Activated CD4-positive, alpha-beta T cell treated with anti-CD3 and anti-CD28 coated beads, Interleukin-10, Interleukin-2, amounts not matched to agents 100 ng/mL and 50 ng/mL, durations not matched to agents 16 hours and 8 hours (primary cell): ENCODE measurements at places on chromosomes 4 and X.

- no peak for DNase-seq
Observed at GRCh38 chrX:115560211-115560977, 580 bp upstream of the PLS3 start.

GRCh38 chr4:109801895-109802319 is at the start of gene CFI:
Gene CFI (minus strand): TSS chr4:109801999. CDS start chr4:109801971, 28 bp downstream.
- DNase-seq = no peak

DNA sequence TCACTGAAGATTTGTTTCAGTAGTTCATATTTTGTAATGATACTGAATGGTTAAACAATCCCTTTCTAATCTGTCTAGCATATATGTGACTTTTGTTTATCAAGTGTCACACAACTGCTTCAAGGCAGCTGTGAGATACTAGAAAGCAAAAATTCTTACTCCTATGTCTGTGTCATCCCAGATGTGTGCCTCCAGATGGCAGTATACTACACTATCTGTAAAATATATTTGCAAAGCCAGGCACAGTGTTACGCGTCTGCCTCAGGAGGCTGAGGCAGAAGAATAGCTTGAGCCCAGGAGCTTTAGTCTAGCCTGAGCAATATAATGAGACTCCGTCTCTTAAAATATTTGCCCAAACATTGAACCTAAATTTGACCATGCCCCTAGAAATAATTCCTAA is 4.0 kb downstream of the NUDT10 start:
- peak; percentile 51 for DNase-seq

DNA sequence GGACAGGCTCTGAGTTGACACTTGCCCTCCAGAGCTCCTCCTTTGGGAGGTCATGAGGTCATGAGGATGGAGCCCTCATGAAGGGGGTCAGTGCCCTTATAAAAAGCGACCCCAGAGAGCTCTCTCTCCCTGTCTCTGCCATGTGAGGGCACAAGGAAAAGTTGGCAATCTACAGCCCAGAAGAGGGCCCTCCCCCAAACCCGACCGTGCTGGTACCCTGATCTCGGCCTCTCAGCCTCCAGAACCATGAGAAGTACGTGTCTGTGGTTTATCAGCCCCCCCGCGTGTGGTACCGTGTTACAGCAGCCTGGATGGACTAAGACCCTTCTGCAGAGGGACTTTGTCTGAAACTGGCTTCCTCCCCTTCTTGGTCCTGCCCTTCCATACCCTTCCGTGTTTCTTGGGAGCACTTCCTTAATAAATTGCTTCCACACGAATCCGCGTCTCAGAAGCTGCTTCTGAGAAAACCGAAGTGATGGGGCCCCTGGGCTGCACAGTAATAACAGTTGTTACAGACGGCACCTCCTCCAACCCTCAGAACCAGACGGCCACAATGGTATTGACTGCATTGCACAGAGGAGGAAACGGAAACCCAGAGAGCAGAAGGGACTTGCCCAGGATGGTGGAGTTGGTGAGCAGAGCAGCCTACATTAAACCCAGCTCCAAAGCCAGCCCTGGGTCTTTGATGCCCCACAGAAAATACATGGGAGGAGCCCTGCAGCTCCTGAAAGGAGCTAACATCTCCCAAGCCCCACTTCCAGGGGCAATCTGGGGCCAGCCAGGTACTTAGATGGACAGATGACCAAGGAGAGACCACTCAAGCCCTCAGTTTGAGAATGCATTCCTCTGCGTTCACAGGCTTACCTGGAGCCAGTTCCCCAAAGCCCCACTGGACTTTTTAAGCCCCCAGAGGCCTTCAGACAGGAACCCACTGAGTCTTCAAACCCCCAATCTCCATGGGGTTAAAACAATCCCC is 242.7 kb downstream of the BCOR start:
- DNase-seq = peak; percentile 96

DNA sequence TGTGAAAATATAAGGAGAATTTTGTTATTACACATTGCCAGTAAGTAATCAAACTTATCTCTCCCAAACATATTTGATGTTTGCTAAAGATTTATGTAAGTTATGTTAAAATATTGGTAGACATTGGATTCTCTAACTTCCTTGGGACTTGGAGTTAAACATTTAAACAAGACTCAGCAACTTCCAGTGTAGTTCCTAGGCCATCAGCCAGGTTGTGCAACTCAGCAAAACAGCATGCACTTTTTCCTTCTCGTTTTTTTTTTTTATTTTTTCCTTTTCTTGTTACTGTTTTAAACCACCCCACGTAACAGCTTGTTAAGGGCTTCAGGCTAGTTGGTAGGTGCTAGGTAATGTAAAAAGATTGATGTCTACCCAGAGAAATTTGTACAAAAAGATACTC is 510.4 kb downstream of the ANKRD50 start:
- DNase-seq = no peak

DNA sequence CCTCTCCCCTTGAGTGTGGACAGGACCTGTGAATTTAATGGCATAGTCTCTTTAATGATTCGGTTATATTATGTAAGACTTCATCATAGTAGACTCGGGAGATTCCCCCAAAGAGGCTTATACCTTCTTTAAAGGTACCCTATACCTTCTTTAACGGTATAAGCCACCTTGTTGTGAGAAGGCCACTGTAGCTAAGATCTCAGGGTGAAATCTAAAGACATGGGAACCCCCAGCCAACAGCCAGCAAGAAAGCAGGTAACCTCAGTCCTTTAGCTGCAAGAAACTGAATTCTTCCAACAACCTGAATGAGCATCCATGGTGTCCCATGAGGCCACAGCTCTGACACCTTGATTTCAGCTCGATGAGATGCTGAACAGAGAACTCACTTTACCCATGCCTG is 931 bp downstream of the DDX60 start:
- DNase-seq = no peak

DNA sequence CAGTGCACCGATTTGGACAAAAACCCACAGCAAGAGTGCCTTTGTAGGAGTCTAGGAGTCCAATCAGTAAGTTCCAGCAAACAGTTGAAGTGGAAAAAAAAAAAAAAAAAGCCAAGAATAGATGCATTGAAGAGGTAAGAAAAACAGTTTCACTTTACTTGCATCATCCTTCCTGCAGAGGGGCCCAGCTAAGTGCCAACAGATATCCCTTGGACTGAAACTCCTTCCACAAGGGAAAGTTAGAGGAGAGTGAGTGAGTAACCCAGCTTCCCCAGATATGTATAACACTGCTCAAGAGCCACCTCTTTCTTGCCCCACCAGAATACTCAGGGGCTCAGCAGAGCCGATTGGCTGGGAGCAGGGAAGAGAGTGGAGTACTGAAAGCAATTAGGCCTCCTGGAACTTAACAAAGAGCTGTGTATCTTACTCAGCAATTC is 617.7 kb upstream of the SMIM31 start:
- no peak for DNase-seq

- DNase-seq = no peak
Observed at GRCh38 chr4:184721254-184721653, 12.6 kb downstream of the CENPU start.

- DNase-seq = no peak
Observed at GRCh38 chr4:20109391-20109790, 142.3 kb upstream of the SLIT2 start.

DNA sequence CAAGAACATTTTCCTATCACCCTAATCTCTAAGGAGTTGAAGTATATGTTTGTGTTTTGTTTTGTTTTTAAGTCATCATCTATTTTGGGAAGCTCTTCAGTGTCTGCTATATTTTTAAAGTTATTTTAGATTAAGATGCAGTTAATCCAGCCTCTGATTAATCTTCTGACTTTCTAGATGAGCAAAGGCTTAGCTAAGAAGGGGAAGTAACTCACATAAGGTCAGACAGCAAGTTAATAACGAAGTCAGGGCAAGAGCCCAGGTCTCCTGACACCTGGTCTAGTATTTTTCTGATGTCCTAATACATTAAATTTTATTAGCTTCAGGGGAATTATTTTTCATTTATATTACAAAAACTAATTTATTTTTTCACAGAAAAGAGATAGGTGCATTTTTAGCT is 168.5 kb downstream of the SOWAHB start:
- no peak for DNase-seq

DNA sequence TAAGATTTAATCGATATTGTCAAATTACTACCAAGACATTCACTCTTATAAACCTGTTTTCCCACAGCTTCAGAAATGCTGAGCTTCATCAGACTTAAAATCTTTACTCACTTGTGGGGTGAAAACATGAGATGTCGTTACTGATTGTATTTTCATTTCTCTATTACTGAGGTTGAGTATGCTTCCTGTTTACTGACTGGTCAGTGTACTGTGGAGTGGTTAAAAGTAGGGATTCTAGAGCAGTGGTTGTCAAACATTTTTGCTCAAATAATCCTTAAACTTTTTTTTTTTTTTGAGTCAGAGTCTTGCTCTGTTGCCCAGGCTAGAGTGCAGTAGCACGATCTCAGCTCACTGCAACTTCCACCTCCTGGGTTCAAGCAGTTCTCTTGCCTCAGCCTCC is 50.3 kb downstream of the NSUN7 start:
- DNase-seq = peak; percentile 2

DNA sequence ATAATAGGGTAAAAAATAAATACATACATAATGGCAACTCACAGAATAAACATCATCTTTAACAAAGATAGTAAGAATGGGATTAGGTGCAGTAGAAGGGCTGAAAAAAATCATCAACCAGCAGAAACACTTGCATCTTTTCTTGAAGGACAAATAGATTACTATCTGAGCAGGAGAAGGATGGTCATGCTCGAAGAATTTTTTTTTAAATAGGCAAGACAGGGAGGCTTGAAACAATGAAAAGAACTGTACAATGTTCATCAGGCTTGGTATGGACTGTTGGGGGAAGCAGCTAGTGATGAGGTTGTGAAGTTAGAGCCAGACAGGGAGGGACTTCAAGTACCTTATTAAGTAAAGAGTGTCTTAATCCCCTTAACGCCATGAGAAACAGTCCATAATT is 167.4 kb upstream of the LDB2 start:
- DNase-seq = no peak

- DNase-seq = peak; percentile 23
Observed at GRCh38 chrX:119266364-119266995, 30.4 kb downstream of the PGRMC1 start.

DNA sequence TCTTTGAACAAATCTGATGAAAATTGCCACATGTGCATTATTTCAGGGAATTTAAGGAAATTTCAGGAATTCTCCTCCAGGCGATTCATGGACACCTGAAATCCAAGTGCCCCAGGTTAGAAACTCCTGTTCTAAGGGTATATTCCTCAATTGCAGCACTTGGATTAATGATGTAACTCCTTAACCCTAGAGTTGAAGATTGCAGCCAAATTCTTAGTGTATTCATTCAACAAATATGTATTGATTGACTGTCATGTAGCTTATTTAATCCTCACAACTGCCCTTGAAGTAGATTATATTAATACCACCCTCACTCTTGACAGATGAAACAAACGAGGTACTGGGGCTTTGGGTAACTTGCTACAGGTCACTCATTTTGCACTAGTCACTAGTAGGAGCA is 11.3 kb downstream of the CETN2 start:
- no peak for DNase-seq

DNA sequence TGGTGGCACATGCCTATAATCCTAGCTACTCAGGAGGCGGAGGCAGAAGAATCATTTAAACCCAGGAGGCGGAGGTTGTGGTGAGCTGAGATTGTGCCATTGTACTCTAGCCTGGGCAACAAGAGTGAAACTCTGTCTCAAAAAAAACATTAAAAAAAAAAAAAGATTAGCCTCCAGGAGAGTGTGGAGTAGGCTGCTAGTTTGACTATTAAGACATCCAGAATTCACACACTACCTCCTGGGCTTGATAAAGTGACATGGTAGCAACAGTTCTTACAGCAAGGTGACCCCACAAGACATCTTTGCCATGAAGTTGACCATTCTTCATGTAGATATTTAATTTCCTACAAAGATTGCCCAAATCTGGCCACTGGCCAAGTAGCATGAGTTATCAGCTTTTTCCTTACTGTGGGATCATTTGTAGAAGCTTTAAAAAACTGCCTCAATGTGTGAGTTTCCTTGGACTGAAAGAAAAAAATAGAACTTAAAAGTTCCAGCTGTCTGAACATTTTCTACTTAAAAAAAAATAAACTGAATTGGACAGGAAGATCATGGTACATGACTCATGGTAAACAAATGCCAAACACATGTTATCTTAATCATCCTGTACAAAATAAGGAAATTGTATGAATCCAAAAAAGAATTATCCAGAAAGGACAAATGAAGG is 35.3 kb upstream of the SPRY1 start:
- DNase-seq = no peak

DNA sequence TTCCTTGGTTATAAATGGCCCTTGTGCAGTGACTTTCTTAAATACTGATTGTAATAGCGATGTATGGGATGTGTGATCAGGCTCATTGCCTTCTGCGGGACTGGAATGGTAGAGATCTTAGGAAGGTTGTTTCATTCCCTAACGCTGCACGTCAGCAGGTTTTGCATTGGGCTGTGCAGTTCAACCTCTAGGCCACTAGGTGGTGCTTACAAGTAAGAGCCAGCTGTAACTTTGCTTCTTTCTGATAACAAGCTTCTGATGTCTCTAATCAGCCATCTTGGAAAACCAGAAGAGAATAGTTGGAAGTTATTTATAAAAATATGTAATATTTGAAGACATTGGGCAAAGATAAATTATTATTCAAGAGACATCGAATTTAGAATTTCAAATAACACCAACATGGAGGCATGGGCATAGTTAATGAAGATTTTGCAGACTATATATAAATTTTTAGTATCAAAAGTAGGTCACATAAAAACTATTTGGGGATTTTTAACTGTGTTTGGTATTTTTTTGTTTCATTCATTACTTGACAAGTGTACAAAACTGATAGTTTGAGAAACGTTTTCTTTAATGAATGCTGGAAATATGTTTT is 339.7 kb upstream of the PCDH7 start:
- peak; percentile 45 for DNase-seq

DNA sequence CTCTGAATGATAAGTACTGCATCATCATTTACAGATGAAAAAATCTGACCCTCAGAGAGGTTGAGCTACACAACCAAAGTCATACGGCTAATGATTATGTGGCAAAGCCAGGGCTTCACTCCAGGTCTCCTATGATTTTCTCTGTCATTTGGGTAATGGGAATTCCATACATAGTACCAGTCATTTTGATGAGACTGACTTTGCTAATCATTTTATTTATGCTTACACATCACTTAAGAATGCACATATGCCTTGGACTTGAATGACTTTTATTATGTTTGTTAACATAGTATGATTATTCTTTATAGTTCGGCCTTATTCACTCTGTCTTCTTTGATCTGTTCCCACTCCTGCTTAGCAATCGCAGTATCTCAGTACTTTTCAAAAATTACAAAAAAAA is 255.1 kb upstream of the GPRIN3 start:
- DNase-seq = no peak

DNA sequence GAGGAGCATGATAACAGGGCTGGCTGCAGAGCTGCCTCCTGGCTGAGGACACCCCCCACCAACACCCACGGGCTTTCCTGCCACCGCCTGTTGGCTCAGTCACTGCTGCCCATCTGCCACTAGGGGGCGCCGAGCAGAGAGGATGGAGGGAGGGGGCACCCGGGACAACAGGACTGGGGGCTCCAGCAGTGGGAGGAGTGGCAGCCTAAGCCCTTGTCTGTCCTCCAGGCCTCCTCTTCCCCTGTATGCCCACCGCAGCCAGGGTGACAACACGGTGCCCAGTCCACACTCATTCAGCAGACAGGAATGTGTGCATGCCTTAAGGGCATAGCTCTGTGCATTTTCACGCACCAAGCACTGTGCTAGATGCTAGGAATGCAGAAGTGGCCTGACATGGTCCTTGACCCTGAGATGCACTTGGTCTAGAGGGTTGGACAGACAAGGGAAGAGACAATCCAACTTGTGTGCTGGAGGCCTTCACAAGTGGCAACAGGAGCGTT is 149.9 kb downstream of the AMMECR1 start:
- DNase-seq = peak; percentile 56
